ENCODE measurements at places on chromosomes 2 and 18.

GRCh38 chr2:232292395-232293154, 86.0 kb upstream of the ALPP start:
- peak; percentile 45 for DNase-seq

- peak; percentile 16 for DNase-seq
These were observed 34.2 kb downstream of the MRPS9 start for GRCh38 chr2:105072039-105072438.

DNA sequence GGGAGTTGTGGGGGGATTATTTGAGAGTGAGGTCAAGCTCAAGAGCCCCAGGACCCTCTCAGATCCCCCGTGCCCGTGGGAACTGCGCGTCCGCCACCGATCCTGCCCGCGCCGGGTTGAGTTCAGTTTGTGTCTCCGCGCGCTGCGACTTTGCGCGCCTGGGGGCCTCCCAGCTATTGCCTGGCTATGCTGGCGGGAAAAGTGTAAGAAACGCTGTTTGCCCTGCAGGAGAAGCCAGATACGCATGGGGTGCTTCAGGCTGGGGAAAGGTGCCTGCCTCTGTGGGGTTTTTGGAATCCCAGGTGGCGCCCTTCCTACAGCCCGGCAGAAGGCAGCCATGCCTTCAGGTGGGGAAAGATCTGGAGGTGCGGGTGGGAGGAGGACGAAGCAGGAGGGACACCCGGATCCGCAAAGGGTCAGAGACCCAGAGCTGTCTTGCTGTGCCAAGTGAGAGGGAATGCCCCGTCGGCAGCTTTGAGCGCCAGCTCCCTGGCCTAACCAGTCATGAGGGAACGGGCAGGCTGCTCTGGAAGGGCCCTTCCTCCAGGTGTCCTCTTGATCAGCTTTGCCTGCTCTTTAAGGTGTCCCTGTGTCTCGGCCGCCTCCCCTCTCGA, 22.5 kb downstream of the TEX44 start:
- DNase-seq: no peak

GRCh38 chr2:237121321-237121720, 35.6 kb downstream of the COPS8 start:
- no peak for DNase-seq

GRCh38 chr2:29841386-29842004, 79.9 kb downstream of the ALK start:
- DNase-seq: peak; percentile 34

- DNase-seq: no peak
These were observed 382.8 kb upstream of the HS6ST1 start for GRCh38 chr2:128701418-128701817.

DNA sequence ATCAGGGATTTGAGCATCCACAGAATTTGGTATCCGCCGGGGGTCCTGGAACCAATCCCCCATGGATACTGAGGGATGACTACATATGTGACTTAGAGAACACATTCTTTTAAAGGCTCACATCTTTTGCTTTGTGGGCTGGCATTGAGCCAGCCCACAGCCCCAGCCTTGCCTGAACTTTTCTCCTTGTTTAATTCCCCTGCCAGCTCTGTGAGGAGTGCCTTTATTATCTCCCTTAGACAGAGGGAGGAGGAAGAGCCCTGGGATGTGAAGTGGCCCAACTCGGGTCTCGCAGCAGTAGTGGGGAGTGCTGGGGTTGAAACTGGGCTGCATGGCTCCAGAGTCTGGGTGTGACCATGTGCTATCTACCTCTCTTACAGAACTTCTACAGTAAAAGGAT, 7.6 kb downstream of the TTC39C start:
- DNase-seq: no peak

GRCh38 chr2:38098421-38099098, 22.6 kb upstream of the CYP1B1 start:
- DNase-seq: no peak

Measured in CD4-positive, alpha-beta T cell treated with Interleukin-4 for 4 hours (primary cell).